HFFc6 (cell line): ENCODE measurements at places on chromosomes 4 and X. TPM values are rescaled to one million over a fixed set of nuclear protein-coding genes. Genes with fewer than 3 reads are reported as not detected.
A peak's percentile ranks its signal among the peaks of the same experiment; 100 is the strongest.

DNA sequence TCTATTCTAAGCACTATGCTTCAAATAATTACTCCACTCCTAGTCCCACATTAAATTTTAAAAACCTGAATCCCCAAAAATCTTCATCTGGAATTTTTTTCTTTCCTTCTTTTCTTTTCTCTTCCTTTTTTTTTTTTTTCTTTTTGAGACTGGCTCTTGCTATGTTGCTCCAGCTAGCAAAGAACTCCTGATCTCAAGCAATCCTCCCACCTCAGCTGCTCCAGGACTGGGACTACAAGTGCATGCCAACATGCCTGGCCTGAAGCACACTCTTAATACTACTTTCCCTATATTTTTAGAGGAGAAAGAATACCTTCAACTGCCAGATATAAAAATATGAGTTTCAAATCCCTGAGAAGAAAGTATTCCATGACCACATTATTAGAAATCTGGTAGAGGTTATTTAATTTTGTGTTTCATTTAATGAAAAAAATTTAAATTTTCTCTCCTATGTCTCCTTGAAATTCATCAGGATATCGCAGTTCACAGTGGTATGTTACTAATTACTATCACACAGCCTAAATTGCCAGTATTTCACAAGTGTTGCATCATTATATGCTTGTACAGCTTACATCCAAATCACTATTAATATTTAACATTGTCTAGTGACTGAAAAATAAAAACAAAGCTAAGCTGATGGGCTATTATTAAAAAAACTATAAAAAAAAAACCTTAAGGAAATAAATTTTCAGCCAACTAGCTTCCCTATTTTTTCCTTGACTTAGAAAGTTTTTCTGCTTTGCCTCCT lies 227.8 kb downstream of the NAF1 start:
- no peak for DNase-seq

DNA sequence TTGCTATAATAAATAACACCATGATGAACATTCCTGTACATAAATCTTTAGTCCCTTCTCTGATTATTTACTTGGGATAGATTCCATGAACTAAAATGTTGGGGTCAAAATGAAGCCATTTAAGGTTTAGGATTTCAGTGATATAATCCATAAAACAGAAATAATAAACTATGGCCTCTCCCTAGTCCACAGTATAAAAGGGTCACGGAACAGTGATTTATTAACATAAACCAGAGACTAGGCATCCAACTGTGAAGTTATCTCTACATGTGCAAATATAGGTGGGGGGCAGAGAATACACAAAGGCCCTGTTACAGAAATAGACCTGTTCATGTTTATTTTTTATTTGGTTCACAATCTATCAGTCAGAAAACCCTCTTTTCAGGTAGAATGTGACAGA lies 499.1 kb upstream of the SLIT2 start:
- DNase-seq, result no peak

- DNase-seq, result peak; percentile 28
These were observed 132.3 kb downstream of the SOWAHB start for GRCh38 chr4:76765473-76766183.

DNA sequence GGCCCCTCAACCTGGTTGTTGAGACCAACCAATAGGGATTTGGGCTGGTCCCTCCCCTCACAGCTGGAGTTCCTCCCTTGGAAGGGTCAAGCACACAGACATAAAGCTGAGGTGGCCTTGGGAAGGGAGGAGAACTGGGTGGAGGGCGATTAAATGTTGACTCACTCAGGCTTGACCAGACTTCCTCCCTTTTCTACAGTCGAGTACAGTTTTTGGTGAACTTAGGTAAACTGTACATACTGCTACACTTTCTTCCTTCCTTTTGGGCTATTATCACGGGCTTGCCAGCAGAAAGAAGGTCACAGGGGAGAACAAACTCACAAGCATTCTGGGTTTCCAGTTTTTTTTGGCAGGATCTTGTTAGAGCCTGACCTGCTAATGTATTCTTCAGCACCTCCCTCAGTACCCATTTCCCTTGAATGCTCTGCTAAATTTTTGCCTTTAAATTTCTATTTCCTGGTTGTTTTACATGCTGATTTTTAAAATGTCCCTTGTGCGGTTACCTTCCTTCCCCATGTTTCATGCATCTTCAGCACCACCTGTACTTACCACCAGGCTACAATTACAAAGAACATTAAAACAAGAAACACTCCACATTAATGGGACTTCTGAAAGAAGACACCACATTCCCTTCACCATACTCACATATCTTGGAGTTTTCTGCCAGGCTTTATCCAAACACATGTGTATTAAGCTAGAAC lies 135.2 kb upstream of the RASGEF1B start:
- DNase-seq, result no peak

DNA sequence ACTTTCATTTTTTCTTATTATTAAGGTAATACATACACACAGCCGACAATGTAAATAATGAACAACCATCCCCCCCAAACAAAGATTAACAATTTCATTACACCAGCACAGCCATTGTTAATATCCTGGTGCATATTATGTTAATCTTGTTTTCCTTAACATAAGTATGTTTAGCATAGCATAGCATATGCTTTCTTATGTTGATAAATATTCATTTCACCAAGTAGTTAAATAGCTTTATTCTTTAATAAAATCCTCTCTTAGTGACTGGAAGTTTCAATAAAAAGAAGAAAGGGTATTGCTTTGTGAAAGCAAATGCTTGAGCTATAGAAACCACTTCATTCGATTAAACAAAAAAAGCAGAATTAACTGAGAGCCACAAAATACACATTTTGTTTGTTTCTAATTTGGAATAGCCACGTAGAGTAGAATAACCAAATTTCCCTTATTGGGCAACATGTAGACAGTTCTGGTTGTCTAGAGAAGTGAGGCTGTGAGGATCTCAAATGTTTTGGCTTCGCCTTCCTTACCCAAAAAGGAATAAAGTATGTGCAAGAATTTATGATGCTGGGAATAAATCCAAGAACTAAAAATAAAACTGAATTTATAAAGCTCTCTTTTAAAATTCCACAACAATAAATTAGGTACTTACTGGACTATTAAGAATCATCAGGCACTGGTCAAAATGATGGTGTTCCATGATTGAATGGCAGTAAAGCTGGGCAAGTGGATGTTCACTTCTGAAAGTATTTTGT lies 118.0 kb downstream of the PDE5A start:
- DNase-seq, result peak; percentile 27

GRCh38 chr4:46937493-46937892 lies 28.4 kb upstream of the COX7B2 start:
- no peak for DNase-seq

GRCh38 chr4:139789096-139789654 lies 123.6 kb downstream of the MGST2 start:
- DNase-seq, result no peak

DNA sequence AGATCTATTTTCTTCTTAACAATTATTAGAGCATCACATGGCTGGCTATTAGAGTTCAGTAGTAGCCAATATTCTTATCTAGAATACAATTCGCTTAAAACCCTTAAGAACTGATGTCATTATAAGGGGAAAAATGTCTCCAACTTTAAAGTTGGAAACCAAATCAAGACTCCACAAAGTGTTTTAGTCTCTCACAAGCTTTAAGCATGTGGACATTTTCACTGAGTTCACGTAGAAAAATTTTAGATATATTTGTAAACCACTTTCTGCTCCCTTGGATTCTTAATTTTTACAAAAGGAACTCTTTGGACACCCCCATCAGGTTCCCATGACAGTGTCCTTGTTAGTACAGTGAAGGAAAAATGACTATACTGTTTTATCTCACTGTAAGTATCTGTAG lies 123.9 kb upstream of the NAP1L5 start:
- DNase-seq, result no peak

DNA sequence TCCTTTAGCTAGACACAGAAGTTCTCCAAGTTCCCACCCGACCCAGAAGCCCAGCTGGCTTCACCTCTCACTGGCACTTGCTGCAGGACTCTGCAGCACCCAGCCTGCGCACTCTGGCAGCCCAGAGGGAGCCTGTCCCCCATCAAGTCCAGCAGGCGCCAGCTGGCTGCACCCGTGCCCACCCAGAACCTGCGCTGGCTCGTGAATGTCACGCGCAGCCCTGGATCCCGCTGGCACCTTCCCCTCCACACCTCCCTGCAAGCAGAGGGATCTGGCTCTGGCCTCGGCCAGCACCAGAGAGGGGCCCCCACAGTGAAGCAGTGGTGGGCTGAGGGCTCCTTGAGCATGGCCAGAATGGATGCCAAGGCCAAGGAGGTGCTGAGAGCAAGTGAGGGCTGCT lies 187.6 kb upstream of the HAND2 start:
- no peak for DNase-seq

TCEANC gene
- 1.2 to 1.7 TPM (median 1.5 TPM) in 3 replicates for total RNA-seq

AWAT2 gene
- total RNA-seq, result not detected in 3 replicates

PPBP gene
- total RNA-seq, result not detected in 2 replicates

MAGEA1 gene
- total RNA-seq, result not detected in 3 replicates

CLTRN gene
- total RNA-seq, result not detected in 3 replicates

XKRX gene
- not detected in 2 replicates for total RNA-seq
